ENCODE measurements at places on chromosomes 1 and 21. TPM values are rescaled to one million over a fixed set of nuclear protein-coding genes. Genes with fewer than 3 reads are reported as not detected.

Gene RNASEL
- total RNA-seq: 8.6 TPM

Gene OPTC
- not detected for total RNA-seq

Gene CAMK1G
- 15.7 TPM for total RNA-seq

Gene POU3F1
- total RNA-seq: 0.53 TPM

- no peak for DNase-seq
Observed at GRCh38 chr1:75265792-75266191, 131.6 kb downstream of the LHX8 start.

- no peak for DNase-seq
Observed at GRCh38 chr1:98008373-98008772, 87.5 kb upstream of the DPYD start.

DNA sequence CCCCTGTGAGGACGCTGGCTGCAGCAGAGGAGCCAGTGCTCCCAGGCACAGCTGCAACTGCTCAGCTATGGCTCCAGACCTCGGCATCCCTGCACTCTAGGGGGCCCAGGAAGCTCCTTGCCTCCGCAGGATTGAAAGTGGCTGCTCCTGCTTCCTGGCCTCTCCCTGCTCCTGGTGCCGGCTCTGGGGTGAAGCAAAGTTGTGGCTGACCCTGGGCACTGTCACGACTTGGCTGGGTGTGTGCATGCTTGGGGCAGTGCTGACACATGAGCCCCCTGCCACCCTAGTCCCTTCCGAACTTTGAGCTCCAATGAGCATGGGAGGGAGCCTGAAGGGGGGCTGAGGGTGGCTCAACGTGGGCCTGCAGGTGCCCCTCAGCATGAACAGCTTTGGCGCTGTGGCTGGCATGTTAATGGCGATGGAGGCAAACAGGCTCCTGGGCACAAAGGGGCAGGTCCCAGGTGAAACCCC, 1512.2 kb downstream of the KCNT2 start:
- no peak for DNase-seq

Measured in ovary (tissue), 10 donors.